ENCODE measurements at places on chromosomes 12 and 14.
A peak's percentile ranks its signal among the peaks of the same experiment; 100 is the strongest.

- no peak for DNase-seq
These were observed 68.2 kb downstream of the IFT43 start for GRCh38 chr14:76053572-76054355.

GRCh38 chr12:131372171-131372475, 338.8 kb upstream of the SFSWAP start:
- no peak for DNase-seq

- no peak for DNase-seq
These were observed 79.5 kb downstream of the ETV6 start for GRCh38 chr12:11729008-11729407.

- DNase-seq, result peak; percentile 50
These were observed 82.0 kb upstream of the HMGA2 start for GRCh38 chr12:65742018-65743010.

GRCh38 chr12:127262615-127263014, 1004.4 kb upstream of the TMEM132C start:
- no peak for DNase-seq

DNA sequence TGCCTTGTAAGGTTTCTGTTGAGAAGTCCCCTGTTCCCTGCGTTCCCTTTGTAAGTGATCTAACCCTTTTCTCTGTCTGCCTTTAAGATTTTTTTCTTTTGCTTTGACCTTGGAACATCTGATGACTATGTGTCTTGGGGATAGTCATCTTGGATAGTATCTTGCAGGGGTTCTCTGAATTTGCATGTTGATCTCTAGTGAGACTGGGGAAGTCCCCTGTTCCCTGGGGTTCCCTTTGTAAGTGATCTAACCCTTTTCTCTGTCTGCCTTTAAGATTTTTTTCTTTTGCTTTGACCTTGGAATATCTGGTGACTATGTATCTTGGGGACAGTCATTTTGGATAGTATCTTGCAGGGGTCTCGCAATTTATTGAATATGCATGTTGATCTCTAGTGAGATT, 38.2 kb upstream of the TMX1 start:
- no peak for DNase-seq

GRCh38 chr14:101235335-101236103, 325.8 kb upstream of the DIO3 start:
- peak; percentile 31 for DNase-seq

DNA sequence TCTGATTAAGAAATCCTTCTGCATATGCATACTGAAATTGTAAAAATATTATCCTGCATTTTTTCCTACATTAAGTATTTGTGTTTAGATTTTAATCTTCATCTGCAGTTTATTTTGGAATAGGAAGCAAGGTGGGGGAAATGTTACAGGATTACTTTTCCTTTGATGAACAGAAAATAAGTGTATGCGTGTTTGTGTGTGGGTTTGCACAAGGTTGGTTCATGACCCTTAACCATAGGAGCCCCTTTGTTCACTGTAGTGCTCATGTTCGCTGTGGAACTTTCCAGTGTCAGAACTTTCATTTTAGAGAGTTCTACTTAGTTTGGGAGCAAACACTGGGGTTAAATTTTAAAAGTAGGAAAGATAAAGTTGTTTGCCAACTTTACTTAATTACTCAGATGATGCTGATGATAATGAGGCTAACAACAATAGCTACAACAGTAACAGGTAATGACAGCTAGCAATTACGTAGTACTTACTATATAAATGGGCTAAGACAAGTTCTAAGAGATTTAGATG, 6.4 kb upstream of the A2M start:
- DNase-seq, result no peak

DNA sequence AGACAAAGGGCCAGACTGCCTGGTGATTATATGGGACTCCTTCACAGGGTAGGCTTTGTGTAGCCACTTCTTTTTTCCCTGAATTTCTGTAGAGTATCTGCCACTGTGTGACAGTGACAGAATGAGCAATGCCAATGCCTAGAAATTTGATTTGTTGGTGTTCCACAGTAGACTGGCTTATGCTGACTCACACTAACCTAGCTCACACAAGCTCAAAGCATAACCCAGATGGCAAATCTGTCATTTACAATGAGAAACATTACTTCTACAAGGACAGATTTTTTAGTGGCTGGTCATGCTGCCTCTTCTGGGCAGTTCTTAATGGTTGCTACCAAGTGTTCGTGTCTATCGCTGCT, 15.9 kb downstream of the CFAP251 start:
- DNase-seq, result no peak

DNA sequence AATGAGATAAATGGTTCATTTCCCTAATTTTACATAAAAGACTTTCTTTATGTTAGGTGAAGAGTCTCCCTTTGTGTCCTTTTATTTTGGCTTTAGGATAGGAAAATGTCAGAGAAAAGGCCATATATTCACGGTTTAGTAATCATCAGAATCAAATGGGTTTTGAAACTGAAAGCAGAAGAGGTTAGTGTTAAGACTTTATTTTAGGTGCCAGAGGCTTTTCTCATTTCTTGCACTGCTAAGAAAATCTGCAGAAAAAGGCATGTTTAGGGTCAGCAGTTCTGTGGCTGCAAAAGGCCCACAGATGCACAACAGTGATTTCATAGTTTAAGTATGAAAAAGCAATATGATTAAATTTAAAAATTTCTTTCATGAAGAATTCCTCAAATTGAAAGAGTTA, 80.4 kb upstream of the SINHCAF start:
- no peak for DNase-seq

DNA sequence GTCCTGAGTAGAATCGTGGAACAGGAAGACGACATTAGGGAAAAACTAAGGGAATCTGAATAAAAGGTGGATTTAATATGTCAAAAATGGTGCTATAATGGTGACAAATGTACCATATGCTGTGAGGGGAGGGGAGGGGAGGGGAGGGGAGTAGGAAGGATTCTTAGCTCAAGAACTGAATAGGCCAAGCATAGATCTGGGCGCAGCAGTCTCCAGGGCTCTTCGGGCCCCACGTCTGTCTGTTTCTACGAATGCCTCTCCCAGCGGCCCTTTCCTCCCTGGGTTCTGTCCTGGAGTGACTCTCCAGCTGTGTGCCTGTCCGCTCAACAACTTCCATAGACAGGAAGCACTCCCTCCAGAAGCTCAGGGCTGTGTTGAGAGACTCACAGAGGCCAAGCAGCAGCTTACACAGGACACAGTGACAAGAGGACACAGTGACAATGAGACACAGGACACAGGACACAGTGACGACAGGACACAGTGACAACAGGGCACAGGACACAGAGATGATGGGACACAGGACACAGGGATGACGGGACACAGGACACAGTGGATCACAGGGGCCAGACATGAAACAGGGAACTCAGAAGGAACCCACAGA, 42.4 kb upstream of the PPP2R5C start:
- no peak for DNase-seq
